Stimulated activated CD8-positive, alpha-beta memory T cell treated with anti-CD3 and anti-CD28 coated beads, Interleukin-7, amount 100 ng/mL, for 1 hour (primary cell): ENCODE measurements at places on chromosomes 12 and 14.

- DNase-seq = no peak
Measured at GRCh38 chr14:51554339-51554920, 97.3 kb upstream of the FRMD6 start.

DNA sequence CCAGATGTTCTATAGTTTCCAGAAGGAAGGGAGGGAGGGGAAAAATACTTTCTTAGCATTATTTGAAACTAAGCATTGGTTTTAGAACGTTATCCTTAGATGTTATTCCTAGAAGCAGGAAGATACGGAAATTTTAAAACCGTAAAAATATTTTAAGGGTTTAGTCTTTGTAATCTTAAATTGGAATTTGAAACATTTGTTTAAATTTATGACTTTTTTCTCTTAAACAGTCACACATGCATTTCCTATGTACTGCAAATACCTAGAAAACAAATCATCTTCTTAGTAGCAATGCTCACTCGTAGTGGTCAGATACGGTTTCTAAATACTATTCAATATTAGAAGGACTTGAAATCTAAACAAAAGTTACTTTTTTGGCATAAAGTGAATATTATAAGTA is 282.0 kb downstream of the ERC1 start:
- DNase-seq = no peak

DNA sequence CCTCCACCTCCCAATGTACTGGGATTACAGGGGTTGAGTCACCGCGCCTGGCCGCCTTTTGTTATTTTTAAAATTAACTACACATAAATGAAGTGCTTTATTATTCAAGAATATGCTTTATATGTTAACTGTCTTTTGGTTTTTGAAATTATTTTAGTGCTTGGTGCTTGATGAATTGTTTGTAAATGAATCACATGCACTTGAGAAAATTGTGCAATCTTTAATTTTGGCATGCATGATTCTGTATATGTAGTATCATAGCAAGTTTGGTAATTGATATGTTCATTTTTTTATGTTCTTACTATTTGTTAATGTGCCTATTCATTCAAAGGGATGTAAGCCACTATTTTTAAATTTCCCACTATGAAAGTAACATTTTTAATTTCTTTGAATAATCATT is 440.9 kb downstream of the NAV3 start:
- no peak for DNase-seq

DNA sequence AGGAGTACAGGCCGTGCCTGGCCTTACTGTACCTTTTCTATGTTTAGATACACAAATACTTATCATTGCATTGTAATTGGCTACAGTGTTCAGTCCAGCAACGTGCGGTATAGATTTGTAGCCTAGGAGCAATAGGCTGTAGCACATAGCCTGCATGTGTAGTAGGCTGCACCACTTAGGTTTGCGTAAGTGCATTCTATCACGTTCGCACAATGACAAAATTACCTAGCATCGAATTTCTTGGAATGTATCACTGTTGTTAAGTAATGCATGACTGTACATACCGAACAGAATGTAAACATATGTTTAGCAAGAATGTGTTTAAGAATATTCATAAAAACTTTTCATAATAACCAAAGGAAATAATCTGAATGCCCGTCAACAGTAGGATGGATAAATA is 31.9 kb downstream of the VRTN start:
- no peak for DNase-seq

DNA sequence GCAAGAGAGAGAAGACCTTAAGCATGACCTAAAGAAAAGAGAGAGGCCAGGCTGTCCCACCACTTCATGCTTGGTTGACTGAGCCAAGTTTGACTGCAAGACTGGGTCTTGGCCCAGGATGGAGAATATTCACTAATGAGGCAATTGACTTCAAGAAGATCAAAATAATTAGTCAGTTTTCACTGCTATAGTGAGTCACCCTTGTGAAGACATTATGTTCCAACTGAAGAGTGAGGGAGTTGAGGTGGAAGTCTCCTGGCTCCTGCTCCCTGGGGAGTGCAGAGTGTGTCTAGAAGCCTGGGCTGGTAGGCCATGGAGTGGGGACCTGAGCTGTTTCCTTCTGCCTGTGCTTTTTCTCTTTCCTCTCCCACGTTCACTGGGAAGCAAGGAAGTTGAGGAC is 117.6 kb downstream of the CACNA1C start:
- no peak for DNase-seq

DNA sequence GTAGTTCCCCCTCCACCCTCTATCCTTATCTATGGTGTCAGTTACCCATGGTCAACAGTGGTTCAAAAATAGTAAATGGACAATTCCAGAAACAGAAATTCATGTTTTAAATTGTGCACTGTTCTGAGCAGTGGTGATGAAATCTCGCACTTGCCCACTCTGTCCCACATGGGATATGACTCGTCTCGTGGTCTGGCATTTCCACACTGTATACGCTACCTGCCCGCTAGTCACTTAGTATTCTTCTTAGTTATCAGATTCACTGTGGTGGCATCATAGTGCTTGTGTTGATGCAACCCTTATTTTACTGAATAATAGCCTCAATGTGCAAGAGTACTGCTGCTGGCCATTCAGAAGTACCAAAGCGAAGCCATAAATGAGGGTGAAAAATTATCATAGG is 507.0 kb downstream of the SNAPC1 start:
- DNase-seq = no peak

GRCh38 chr14:20679907-20680306 is 4.5 kb upstream of the RNASE4 start:
- no peak for DNase-seq

GRCh38 chr12:30823156-30823699 is 68.5 kb upstream of the CAPRIN2 start:
- no peak for DNase-seq

- no peak for DNase-seq
Measured at GRCh38 chr12:81174664-81175063, 96.8 kb downstream of the ACSS3 start.

DNA sequence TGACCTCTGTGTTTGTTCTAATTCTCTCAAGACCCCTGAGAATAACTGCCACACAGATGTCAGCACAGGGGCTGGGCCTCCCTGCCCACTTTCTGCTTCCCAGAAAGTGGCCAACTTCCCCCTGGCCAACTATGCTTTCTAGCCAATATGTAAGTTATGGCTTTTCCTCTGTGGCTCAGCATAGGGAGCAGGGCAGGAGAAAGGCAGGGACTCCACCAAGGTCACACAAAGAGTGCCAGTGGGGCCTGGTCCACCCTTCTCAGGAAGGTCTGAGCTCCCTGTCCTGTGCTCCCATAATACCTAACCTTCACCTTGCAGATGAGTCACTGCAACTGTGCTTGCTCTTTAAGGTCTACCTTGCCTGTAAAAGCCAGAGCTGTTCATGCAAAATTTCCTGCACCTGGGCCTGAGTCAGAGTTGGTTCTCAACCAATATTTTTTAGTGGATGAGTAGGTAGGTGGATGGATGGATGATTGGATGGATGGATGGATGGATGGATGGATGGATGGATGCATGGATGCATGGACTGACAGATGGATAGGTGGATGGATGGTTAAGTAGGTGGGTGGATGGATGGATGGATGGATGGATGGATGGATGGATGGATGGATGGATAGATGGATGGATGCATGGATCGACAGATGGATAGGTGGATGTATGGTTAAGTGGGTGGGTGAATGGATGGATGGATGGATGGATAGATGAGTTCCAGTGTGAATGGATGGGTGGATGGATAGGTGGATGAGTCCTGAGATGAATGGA is 64.2 kb downstream of the DIO3 start:
- DNase-seq = no peak

DNA sequence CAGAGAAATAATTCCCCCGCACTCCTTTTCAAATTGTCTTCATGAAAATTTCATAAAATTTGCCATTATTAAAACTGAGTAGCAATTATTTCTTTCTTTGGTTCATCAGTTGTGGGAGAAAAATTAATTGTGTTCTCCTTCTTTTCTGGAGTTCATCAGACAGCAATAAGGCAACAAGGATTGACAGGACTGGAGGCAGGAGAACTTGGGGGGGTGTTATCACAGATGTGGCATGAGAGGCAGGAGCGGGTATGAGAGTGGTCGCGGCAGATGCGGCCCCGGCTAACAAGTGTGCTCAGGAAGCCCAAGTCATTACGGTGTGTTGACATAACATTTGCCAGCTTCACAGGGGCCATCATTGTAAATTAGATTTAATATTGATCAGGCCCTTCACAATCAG is 306.6 kb upstream of the TMPO start:
- DNase-seq = no peak

DNA sequence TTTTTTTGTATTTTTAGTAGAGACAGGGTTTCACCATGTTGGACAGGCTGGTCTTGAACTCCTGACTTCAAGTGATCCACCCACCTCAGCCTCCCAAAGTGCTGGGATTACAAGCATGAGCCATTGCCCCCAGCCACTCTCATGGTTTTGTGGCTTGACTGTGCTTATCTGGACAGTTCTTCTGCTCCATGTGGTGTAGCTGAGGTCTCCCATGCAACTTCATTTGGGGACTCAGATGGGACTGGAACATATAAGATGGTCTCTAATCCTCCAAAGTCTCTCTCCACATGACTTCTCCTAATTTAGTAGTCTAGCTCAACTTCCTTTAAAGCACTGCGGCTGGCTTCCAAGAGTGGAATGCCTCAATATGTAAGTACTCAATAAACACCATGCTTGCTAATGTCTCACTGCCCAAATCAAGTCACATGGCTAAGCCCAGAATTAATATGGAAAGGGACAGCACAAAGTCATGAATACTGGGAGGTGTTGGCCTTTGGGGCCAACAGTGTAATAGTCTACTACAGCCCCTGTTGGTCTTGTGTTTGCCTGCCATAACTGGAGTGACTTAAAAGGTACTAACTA is 7.4 kb downstream of the INHBC start:
- DNase-seq = no peak

DNA sequence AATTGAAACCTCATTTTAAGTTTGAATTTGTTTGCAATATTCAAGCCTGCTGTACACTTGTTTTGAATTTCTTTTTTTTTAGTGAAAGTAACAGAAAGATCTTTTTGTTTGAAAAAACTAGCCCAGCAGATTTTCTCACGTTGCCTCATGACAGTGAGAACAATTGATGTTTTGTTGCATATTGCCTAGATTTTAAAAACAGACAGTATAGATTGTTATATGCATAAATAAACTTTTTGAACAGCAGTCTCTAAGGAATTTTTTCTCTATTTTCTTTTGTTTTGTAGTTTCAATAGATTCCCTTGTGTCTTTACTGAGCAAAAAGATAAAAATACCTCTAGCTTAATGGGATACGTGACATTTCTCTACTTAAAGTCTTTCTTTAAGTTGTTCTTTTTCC is 15.4 kb downstream of the OR6C6 start:
- DNase-seq = no peak

- no peak for DNase-seq
Measured at GRCh38 chr12:10069099-10069498, 29.7 kb downstream of the CLEC1A start.

DNA sequence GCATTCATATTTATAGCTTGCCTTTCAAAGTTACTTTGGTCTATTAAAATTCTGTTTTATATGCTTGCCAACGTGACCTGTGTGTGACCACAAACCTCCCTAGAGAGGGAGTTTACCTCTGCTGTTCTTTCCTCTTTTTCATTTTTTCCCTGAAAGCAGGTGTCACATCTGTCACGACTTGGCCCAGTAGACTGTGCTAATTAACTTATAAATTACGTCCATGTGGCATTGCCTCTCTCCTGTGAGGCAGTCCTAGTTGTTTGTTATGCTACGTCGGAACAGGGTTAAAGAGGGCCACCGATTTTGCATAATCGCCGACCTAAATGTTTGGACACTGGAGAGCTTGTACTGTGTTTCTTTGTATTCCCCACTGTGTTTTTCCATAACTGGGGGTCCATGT is 343.9 kb upstream of the FLRT2 start:
- no peak for DNase-seq

- no peak for DNase-seq
Measured at GRCh38 chr12:130917607-130918006, 36.1 kb upstream of the ADGRD1 start.

- DNase-seq = no peak
Measured at GRCh38 chr14:103932791-103933490, 4.7 kb downstream of the TDRD9 start.

DNA sequence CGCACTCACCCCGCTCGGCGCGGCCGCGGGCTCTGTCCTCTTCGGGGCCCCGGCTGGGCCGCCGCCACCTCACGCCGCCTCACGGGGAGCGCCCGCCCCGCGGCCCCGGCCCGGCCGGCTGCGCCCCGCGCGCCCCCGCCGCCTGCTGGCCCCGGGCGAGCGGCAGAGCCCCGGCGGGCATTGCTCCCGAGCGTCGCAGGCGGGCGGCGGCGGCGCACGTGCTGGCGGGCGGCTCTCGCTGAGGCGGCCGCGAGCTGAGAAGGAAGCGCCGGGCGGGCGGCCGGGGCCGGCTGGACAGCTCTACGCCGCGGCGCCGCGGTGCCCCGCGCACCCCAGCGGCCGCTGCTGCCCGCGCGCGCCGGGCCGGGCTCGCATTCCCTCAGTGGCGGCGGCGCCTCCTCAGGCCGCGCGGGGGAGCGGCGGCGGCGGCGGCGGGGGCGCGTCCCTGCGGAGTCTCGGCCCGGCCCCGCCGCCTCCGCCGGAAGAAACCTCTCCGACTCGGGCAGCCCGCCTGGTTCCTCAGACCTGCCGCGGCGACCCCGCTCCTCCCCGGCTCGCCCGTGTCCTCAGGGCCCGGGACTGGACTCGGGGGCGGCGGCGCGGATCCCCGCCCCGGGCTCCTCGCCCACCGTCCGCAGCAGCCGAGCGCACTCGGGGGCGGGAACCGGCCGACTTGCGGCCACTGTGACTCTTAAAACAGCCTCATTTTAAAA is at the start of gene PITPNM2:
TSS of gene PITPNM2 (minus strand) at position 347 of the 713 bp plus-strand sequence. CDS start 116,500 bp downstream, outside the sequence.
- DNase-seq = peak; percentile 25

GRCh38 chr14:95555053-95555452 is 20.2 kb downstream of the GLRX5 start:
- DNase-seq = no peak

- DNase-seq = peak; percentile 51
Measured at GRCh38 chr12:111368788-111369495, at the start of gene PHETA1. TSS of gene PHETA1 (minus strand) at chr12:111369095. CDS start at chr12:111363427, 5,668 bp downstream.

- DNase-seq = no peak
Measured at GRCh38 chr14:95104911-95105310, 52.4 kb downstream of the DICER1 start.

GRCh38 chr12:95653771-95654546 is 102.7 kb upstream of the USP44 start:
- no peak for DNase-seq

- DNase-seq = no peak
Measured at GRCh38 chr12:23906329-23906728, 43.1 kb downstream of the SOX5 start.

- no peak for DNase-seq
Measured at GRCh38 chr12:125434936-125435443, 369.8 kb downstream of the AACS start.

- no peak for DNase-seq
Measured at GRCh38 chr12:113700943-113701342, 229.3 kb upstream of the LHX5 start.
